ENCODE measurements at places on chromosomes 11 and 22.

GRCh38 chr11:128244871-128245270 lies 342.5 kb downstream of the ETS1 start:
- peak; percentile 13 for DNase-seq

GRCh38 chr11:130865091-130865773 lies 51.0 kb downstream of the SNX19 start:
- no peak for DNase-seq

GRCh38 chr11:79045018-79045799 lies 395.6 kb downstream of the TENM4 start:
- no peak for DNase-seq

GRCh38 chr11:16969010-16969999 lies 44.9 kb downstream of the PLEKHA7 start:
- DNase-seq: no peak

DNA sequence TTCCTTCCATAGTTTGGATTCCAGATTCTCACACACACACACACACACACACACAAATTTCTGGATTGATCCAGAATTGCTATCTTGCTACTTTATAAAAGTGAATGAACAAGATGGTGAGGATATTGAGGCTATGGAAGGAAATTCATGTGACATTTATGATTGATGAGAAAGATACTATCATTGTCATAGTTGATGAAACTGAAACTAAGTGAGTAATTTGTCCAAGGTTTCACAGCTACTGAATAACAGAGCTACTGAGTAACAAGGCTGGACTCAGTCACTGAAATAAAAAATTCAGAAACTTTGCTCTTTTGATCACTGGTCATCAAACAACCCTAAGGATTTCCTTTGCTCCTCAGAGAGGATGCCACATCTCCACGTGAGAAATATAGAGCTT lies 16.2 kb downstream of the OR5D16 start:
- no peak for DNase-seq

- peak; percentile 74 for DNase-seq
Observed at GRCh38 chr22:44085743-44086270, 61.7 kb downstream of the PARVB start.

- DNase-seq: peak; percentile 72
Observed at GRCh38 chr11:114762408-114762807, 84.1 kb downstream of the NXPE2 start.

DNA sequence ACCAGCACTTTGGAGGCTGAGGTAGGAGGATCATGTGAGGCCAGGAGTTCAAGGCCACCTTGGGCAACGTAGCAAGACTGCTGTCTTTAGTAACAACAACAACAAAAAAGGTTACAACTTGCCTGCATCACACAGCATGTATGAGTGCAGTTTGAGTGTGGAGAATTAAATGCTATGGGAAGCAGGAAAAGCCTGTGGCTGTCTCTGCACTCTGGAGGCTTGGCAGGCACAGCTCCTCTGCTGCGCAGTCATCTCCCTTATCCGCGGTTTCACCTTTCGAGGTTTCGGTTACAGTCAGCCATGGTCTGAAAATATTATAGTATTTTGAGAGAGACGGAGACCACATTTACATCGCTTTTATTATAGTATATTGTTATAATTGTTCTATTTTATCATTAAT lies 2.9 kb downstream of the MICAL2 start:
- DNase-seq: no peak

DNA sequence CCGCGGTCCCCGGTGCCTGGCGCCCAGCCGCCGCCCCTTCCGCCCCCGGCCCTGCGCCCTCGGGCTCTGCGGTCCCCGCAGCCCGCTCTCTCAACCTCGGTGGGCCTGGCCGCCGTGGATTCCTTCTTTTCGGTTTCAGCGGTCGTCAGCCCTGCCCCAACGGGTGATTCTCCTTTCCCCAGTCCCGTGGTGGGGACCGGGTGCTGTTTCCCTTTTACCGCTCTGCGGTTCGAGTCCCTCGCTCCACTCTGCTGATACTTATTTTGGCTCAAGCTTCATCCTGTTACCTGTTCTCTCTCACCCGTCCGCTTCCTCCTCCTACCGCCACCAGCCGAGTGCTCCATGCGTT lies 494 bp downstream of the ZDHHC5 start:
- DNase-seq: peak; percentile 31

DNA sequence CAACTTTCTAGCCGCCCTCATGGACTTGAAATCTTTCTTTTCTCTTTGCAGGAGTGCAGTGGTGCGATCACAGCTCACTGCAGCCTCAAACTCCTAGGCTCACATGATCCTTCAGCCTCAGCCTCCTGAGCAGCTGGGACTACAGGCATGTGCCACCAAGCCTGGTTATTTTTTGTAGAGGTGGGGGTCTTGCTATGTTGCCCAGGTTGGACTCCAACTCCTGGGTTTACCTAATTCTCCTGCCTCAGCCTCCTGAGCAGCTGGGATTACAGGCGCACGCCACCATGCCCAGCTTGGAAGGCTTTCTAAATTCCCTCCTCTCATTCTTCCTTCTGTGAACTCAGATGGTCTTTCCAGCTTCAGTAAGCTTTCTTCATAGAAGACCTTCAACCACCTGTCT lies 4.7 kb upstream of the APOA1 start:
- no peak for DNase-seq

DNA sequence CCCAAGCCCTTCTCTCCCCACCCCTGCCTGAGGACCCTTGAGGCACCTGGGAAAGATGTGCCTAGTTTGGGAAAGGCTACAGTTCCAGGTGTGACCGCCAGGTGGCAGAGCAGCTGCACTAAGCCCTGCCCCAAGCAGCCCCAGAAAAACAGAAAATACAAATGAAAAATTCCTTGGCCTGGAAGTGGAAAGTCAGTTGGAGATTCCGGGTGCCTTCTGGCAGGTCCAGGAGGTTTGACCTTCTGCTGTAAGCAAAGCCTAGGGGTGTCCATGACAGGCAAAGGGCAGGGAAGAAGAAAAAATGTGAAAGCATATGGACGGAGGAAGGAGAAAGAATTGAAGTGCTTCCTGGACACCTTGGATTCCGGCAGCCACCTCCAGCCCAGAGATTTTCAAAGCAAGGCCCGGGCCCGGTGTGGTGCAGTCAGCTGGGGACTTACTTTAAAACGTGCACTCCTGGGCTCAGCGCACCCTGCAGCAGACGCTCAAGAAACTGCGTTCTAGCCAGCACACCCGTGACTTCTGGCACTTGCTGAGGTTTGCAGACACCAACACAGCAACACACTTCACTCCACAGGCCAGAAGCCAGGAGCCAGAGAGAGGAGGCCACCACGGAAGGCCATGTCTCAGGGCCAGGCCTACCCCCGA lies 37.3 kb upstream of the SLC22A12 start:
- peak; percentile 71 for DNase-seq

GRCh38 chr11:70844387-70844786 lies 408.0 kb downstream of the SHANK2 start:
- no peak for DNase-seq

DNA sequence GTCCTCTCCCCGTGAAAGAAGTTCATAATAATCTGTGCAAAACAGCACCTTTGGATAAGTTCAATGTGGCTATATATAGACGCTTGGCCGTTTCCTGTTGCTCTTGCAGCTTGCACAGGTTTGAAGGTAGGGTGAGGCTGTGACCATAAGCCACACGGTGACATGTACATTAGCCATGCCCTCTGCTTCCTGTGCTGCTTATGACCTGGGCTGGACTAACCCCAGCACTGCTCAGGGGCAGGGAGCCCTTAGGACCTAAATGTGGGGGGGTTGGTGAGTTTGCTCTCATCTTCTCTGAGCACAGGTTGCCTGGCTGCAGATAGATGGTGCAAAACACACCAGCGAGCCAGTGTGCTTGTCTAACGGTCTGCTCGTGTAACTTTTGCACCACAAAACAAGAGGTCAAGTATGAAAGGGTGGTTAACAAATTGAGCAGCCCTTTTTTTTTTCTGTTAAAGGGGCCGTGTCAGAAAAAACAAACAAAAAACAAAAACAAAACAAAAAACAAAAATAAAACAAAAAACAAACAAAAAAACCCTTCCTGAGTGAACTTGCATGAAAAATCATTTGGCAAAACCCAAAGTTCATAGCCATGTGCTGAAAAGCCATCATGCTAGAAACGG lies 37.3 kb downstream of the FLI1 start:
- no peak for DNase-seq

DNA sequence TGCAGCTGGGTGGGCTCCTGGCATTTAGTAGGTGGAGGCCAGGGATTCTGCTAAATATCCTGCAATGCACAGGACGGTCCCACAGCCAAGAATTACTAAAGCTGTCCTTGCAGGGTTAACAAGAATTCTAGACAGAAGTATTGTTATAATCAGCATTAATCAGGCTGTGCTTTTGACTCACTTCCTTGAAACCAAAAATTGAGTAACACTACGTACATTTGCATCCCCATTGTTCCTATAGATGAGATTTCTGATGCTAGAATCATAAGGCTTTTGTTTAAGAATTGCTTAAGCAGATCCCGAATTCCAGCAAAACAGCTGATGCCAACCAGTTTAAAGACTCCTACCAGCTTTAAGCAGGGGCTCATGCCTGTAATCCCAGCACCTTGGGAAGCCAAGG lies 11.4 kb downstream of the SLC6A5 start:
- no peak for DNase-seq

GRCh38 chr11:110715541-110715940 lies 3.3 kb upstream of the ARHGAP20 start:
- DNase-seq: peak; percentile 48

GRCh38 chr22:32555581-32555980 lies 81.0 kb downstream of the FBXO7 start:
- no peak for DNase-seq

DNA sequence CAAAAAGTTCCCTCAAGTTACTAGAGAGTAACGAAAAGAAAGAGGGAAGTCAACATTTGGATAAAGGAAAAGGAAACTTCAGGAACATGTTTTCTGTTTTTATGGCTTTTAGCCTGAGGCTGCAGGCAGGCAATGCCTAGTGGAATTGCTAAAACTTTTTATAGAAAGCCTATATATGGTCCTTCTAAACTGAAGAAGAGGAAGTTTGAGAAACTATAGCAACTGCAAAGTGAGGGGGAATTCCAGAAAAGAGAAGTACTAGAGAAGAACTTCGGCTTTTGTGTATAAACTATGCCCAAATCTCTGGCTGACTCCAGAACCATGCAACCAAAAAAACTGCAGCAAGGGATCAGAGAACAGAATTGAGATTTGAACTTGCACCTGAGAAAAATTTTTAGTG lies 74.3 kb upstream of the ARHGAP42 start:
- no peak for DNase-seq

DNA sequence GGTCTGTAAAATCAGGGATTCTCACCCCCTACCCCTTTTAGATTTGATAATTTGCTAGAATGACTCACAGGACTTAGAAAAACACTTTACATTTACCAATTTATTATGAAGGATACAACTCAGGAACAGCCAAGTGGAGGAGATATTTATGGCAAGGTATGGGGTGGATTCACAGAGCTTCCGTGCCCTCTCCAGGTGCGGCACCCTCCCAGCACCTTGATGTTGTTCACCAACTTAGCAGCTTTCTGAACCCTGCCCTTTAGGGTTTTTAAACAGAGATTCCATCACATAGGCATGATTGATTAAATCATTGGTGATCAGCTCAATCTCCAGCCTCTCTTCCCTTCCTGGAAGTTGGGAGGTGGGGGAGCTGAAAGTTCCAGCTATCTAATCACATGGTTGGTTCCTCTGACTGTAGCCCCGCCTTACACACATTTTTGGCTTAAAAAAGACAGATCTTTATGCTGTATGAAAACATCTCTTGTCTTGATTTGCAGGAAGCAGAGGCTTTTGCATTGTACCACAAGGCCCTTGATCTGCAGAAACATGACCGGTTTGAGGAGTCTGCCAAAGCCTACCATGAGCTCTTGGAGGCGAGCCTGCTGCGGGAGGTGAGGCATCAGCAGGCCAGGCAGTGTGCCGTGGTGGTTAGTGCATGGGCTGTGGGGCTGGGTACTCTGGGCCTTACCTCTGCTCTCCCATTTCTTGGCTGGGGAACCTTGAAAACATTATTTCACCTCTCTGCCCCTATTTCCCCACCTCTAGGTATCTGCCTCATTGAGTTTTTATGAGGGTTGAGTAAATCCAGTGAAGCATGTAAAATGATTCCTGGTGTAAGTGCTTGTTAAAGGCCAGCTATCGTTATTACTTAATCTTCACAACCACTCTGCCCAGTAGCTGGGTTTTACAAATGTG lies 27.0 kb downstream of the CABIN1 start:
- DNase-seq: no peak

DNA sequence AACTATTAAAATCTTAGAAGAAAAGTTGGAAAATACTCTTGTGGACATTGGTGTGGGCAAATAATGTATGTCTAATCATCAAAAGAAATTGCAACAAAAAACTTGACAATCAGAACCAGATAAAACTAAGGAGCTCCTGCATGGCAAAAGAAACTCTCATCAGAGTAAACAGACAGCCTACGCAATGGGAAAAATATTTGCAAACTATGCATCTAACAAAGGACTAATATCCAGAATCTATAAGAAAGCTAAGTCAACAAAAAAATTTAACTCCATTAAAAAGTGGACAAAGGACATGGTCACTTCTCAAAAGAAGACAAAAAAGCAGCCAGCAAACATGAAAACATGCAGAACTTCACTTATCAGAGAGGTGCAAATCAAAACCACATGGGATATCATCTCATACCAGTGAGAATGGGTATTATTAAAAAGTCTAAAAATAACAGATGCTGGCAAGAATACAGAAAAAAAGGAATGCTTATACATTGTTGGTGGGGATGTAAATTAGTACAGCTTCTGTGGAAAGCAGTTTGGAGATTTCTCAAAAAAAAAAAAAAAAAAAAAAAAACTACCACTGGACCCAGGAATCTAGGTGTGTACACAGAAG lies 99.7 kb upstream of the TOP3B start:
- DNase-seq: no peak

GRCh38 chr11:114165326-114166230 lies 106.1 kb downstream of the ZBTB16 start:
- DNase-seq: no peak

- DNase-seq: no peak
Observed at GRCh38 chr11:251550-251949, 14.8 kb downstream of the PSMD13 start.

DNA sequence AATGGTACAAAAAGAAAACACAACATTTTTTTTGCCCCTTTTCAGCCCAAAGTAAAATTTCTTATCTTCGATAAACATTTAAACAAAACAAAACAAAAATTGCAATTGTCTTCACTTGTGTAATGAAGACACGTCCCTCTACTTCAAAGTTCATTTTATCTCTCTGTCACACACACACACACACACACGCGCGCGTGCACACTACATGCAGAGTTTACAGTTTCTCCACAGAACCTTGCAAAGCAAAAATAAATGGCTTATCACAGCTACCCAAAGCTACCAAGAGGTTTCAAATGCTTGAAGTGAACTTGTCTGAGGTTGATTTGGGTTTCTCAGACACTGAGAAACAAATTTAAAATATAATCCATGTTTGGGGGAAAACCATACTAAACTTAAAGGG lies 72.3 kb downstream of the ETS1 start:
- no peak for DNase-seq

- peak; percentile 79 for DNase-seq
Observed at GRCh38 chr11:95680169-95680929, 109.2 kb downstream of the FAM76B start.
